SK-MEL-5 (cell line): ENCODE measurements at places on chromosomes 11 and 22. TPM values are rescaled to one million over a fixed set of nuclear protein-coding genes. Genes with fewer than 3 reads are reported as not detected.

- no peak for DNase-seq
Observed at GRCh38 chr11:2652333-2653197, 47.2 kb downstream of the KCNQ1OT1 start.

MRGPRE gene
- total RNA-seq: not detected in 2 replicates

- no peak for DNase-seq
Observed at GRCh38 chr22:50304528-50305392, 2.7 kb downstream of the PLXNB2 start.

GRCh38 chr11:8642196-8642841 lies 40.1 kb downstream of the TRIM66 start:
- DNase-seq: no peak

PLAAT4 gene
- total RNA-seq: not detected in 2 replicates

DNA sequence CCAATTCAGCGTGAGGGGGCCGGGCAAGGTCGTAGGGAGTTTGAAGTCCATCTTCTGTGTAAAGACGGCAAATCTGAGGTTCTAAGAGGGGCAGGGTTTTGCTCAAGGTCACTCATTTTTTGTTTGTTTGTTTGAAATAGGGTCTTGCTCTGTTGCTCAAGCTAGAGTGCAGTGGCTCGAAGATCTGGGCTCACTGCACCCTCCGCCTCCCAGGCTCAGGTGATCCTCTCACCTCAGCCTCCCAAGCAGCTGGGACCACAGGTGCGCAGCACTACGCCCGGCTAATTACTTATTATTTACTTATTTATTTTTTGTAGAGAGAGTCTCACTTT lies 355 bp upstream of the AP1B1 start:
- DNase-seq: no peak

- no peak for DNase-seq
Observed at GRCh38 chr11:65316227-65317024, 1.8 kb downstream of the CDC42EP2 start.

CRYBB1 gene
- total RNA-seq: not detected in 2 replicates

DNA sequence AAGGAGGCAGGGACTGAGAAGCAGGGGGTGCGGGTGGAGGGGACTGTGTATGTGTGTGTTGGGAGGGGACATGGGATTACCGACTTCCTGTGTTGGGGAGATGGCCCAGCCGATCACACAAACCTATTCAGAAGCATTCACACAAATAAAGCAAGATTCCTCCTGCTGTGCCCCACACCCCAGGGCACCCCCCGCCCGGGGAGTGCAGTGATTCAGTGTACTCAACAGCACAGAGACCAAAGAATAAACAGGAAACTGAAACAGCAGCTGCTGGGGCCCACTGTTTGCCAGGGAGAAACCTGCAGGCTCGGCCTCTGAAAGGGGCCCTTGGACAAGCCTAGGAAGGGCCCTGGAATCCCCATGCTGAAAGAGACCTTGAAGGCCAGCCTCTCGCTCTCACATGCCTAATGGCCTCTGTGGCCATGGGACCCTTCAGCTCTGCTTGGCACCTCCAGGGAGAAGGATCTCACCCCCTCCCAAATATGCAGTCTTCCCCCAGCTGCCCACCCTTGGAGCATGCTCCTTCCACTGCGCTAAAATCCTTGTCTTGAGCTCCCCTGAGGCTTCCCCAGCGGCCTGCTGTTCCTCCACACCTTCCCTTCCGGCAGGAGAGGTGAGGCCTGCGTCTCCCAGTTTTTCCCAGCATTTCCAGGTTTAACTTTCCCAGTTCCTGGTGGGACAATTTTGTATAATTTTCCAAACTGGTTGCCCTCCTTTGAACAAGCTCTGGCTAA lies 72.9 kb downstream of the CSNK2A3 start:
- no peak for DNase-seq

DENND6B gene
- total RNA-seq: 0.59 and 0.66 TPM in 2 replicates

OTOG gene
- not detected in 2 replicates for total RNA-seq

DNA sequence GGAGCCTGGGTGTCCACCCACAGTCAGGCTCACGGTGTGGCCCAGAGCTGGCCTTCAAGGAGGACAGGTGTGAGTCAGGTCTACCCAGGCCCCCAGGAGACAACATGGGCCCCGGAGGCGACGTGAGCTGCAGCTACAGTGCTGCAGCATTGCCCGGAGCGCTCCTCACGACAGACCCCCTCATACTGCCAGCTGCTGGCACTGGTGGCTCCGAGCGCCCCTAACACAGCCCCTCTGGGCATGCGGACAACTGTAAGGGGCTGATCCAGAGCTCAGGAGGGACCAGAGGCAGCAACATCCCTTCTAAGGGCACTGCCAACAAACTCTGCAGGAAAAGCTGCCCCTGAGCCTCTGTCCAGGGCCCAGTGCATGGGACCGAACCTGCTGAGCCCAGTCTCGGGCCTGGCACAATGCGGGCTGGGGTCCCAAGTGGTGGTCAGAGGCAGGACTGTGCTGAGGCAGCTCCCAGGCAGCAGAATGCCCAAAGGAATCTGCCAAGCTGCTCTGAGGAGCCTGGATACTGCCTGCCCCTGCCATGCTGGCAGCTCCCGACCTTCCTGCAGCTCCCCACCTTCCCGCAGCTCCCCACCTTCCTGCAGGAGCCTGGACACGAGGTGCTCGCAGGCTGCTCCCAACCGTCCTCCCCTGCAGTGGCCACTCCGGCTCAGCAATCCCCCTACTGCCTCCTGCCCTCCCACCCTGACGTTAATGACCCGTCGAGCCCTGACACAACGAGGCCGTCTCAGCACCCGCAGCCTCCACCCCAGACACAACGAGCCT lies 15.1 kb downstream of the CHID1 start:
- DNase-seq: no peak

DNA sequence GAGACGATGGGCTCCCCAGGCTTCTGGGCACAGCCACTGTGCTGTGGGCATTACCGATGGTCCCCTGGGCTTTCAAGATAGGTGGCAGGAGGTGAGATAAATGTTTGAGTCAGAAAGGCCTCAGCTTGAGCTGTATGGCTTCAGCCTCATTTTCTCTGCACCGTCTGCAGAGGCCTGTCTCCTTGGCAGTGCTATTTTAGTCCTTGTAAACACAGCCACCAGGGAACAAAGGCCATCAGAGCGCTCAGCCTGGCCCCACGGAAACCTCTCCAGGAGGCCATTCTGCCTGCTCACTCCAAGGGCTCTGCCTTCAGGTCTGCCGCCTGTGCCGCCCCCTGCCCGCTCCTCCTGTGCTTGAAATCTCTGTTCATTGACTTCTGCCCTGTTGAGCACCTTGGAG lies 1424.9 kb downstream of the TBC1D22A start:
- no peak for DNase-seq

- DNase-seq: peak; percentile 24
Observed at GRCh38 chr11:34869425-34869824, 46.8 kb downstream of the APIP start.

GRCh38 chr22:28883917-28884746 lies 760 bp downstream of the ZNRF3 start:
- no peak for DNase-seq

P4HA3 gene
- 2.2 and 2.6 TPM in 2 replicates for total RNA-seq

ELP4 gene
- total RNA-seq: 18.5 and 21.5 TPM in 2 replicates

FADS3 gene
- total RNA-seq: 26.6 and 28.6 TPM in 2 replicates

CLCF1 gene
- 0.45 TPM in 1 of 2 replicates, not detected in the other for total RNA-seq

DNA sequence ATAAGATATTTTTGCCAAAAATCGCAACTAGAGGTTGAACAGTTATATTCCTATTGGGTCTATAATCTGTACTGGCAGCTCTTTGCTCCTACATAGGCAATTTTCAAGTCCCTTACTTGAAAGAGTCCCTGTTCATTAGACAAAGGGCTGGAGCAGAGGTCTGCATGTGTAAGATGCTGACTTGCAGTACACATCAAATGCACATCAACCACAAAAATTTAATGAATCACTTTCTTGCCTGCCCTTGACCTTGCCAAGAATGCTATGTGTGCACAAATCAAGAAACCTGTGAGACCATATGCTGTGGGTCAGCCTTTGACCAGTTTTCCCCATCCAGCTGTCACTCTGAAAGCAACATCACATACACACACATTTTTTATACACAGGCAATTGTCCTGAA lies 661.5 kb downstream of the LRRC4C start:
- DNase-seq: no peak
